Memory B cell (primary cell): ENCODE measurements at places on chromosomes 1 and 21.
A peak's percentile ranks its signal among the peaks of the same experiment; 100 is the strongest.

DNA sequence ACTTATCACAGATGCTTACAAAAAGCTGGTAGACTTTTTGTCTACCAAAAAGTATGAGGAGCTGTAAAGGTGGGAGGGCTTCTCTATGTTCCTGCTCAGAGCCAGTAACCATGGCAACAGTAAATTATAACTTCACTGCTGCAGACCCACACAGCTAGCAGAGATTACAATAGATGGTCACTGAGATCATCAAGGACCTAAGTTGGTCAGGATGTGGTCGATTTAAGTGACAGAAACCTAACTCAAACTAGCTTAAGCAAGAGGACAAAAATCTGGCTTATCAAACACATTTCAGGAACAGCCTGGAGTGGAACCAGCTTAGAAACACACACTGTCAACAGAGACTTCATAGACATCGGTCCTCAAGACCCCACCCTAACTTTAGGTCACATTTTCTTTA is 113.4 kb upstream of the ATP1A1 start:
- DNase-seq, result no peak
- no peak overlapping the region for H3K4me3 ChIP-seq
- no peaks in the 10 kb centered on the region for H3K36me3 ChIP-seq
- peaks cover 2% of the 10 kb centered on the region for H3K4me1 ChIP-seq

DNA sequence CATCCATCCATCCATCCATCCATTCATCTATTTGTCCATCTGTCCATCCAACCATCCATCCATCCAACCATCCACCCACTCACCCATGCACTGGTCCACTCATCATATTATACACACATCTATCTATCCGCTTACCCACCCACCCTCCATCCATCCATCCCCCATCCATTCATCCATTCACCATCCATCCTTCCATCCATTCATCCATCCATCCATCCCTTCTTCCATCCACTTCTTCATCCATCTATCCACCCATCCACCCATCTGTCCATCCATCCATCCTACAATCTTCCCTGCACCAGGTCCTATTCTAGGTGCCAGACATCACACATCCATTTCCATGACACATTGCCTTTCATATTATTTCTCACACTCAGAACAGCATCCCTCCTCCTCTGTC is 87.1 kb upstream of the ROR1 start:
- H3K4me3 ChIP-seq, result no peak overlapping the region
- DNase-seq, result no peak

DNA sequence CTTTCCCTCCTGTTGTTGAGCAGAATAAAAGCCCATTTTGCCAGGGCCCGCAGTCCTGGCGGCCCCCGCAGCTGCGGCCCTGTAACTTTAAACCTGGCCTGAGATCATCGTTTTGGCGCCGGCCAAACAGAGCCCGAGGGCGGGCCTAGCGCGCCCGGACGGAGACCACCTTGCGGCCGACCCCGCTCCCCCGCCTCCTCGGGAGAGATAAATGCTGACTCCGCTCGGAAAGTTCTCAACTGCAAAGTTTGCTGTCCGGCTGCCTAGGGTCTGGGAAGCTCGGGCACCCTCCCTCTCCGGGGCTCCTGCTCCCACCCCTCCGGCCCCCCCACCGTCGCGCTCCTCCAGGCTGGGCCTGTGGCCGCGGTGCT is at the start of gene PDPN:
TSS of gene PDPN (plus strand) at position 238 of the 371 bp plus-strand sequence. CDS start 202 bp downstream, outside the sequence.
- no peaks in the 10 kb centered on the region for H3K4me1 ChIP-seq
- no peak within 1 kb of the TSS for H3K4me3 ChIP-seq
- DNase-seq, result no peak
- H3K36me3 ChIP-seq, result no peaks in the 10 kb centered on the region

DNA sequence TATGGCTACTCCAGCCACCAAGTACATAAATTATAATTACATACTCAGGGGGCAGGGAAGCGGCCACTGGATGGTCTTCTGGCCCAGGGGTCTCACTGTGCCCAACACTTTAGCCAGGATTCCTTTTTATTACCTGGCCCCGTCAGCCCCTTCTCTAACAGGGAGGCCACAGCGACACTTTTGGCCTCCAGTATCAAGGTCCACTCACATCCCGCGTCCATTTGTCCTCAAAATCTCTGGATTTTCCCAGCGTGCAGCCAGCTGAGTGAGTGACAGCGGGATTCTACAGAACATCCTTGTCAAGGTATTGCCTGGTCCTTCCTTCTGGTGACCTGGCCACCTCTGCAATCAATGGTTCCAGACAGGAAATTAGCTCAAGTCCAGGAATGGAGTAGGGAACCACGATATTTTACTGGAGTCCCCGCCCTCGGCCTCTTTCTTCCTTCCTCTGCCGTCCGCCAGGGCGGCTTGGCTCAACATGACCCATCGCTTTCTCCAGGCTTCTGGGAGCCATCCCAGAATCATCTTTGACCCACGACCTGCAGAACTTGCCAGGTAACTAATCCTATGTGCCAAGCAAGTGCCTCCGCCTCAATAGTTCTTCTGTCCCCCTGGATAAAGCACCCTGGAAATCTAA is 2.7 kb upstream of the COL6A2 start:
- peaks cover 2% of the 10 kb centered on the region for H3K36me3 ChIP-seq
- peaks cover 14% of the 10 kb centered on the region for H3K27me3 ChIP-seq
- DNase-seq, result no peak

- peaks cover 15% of the 10 kb centered on the region for H3K27me3 ChIP-seq
- no peak overlapping the region for H3K27ac ChIP-seq
- H3K4me1 ChIP-seq, result no peaks in the 10 kb centered on the region
- no peaks in the 10 kb centered on the region for H3K36me3 ChIP-seq
- no peak overlapping the region for H3K4me3 ChIP-seq
These were observed 58.6 kb upstream of the GJB5 start for GRCh38 chr1:34696230-34696629.

DNA sequence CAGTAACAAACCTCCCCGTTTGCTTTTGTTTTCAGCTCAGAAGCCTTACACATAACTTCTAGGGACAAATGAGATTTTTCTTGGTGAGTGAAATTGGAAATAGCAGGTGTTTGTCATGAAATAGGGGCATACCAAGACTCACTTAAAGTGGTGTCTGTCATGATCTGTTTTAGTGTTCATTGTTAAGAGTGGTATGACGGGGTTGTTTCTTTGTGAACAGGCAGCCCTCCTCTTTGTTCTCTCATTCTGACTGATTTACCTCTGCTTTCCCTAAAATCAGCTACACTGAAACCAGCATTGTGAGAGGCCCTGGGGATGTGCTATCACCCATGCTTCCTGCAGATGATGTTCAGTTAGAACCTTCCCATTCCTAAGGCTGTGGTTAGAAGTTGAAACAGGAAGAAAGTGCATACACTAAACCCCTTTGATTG is 2.5 kb upstream of the ERO1B start:
- peaks cover 2% of the 10 kb centered on the region for H3K27me3 ChIP-seq
- H3K4me3 ChIP-seq, result no peak overlapping the region
- peaks cover 27% of the 10 kb centered on the region for H3K4me1 ChIP-seq
- no peak for DNase-seq
- peak overlapping the region; percentile 23 for H3K27ac ChIP-seq

GRCh38 chr1:75014250-75014649 is 119.9 kb upstream of the LHX8 start:
- no peak overlapping the region for H3K4me3 ChIP-seq
- H3K4me1 ChIP-seq, result no peaks in the 10 kb centered on the region
- no peaks in the 10 kb centered on the region for H3K27me3 ChIP-seq

- no peaks in the 10 kb centered on the region for H3K36me3 ChIP-seq
- H3K27me3 ChIP-seq, result peaks cover 9% of the 10 kb centered on the region
- H3K4me3 ChIP-seq, result no peak overlapping the region
- H3K27ac ChIP-seq, result no peak overlapping the region
- no peak for DNase-seq
These were observed 6.2 kb upstream of the NRIP1 start for GRCh38 chr21:15071009-15071408.
